AML-193 (cell line): ENCODE measurements at places on chromosomes 5 and 9.

GRCh38 chr5:140548300-140548688 lies 832 bp downstream of the EIF4EBP3 start:
- no peak for DNase-seq

GRCh38 chr5:165334201-165334600 lies 1828.8 kb downstream of the MAT2B start:
- no peak for DNase-seq

- peak; percentile 40 for DNase-seq
Observed at GRCh38 chr5:16489322-16489791, 23.8 kb upstream of the ZNF622 start.

GRCh38 chr9:13948037-13948436 lies 365.9 kb downstream of the NFIB start:
- DNase-seq: no peak

DNA sequence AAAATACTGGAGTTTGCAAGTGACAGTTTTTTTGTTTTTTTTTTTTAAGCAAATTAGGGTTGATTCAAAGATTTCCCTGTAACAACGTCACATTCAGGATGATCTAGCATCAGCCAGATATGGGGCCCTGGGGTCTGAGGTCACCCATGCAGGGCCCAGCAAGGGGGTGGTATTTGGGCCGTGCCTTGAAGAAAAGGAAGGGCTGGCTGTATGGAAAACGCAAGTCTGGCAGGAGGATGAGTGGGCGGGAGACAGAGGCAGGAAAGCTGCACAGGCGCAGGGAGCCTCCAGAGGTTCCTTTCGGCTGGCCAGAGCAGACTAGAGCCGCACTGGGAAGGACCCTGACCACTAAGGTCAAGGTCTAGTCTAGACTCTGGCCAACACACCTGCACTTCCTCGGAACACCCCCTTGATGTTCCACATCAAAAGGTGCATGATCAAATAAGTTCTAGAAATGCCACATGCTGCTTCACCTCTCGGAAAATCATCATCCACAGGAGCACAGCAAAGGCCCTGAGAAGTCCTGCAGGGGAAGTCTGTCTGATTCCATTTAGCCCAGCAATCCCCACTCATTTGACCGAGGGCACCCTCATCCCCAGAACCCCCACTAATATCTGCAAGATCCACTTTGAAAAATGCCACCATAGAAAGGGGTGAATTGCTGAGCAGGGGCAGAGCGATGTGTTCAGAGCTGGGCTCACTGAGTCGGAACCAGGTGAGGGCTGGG lies 21.1 kb upstream of the CPLX2 start:
- DNase-seq: no peak

- DNase-seq: no peak
Observed at GRCh38 chr5:143328589-143329220, 74.8 kb downstream of the NR3C1 start.
